ENCODE measurements at places on chromosomes 4 and X.

DNA sequence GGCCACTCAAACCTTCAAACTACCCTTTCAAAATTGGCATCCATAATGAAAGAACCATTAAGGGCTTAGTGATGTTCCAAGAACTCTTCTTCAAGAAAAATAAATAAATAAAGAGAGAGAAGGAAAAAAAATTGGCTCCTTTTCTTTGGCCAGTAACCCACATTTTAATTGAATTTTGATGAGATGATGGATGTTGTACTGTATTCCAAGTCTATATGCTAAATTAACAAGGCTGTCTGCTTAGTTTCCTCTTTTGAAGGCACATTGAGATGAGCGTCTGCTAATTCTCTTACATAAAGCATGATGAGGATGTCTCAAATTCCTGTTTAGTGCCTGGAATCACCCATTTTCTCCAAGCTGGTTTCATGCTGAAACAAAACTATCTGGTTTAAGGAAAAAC is 33.4 kb downstream of the PHOX2B start:
- DNase-seq: no peak

- peak; percentile 31 for DNase-seq
These were observed 40.8 kb downstream of the RHOXF2B start for GRCh38 chrX:120036704-120037103.

- DNase-seq: no peak
These were observed 35.7 kb downstream of the APBB2 start for GRCh38 chr4:41178372-41179370.

- no peak for DNase-seq
These were observed 178.7 kb upstream of the MAGEE2 start for GRCh38 chrX:75963774-75964173.

GRCh38 chr4:38094419-38094818 is 134.2 kb downstream of the PTTG2 start:
- no peak for DNase-seq

GRCh38 chr4:123298801-123299200 is 97.8 kb upstream of the SPRY1 start:
- DNase-seq: no peak

All from iPS-NIHi11 (cell line).